ENCODE measurements at places on chromosomes 4 and X. TPM values are rescaled to one million over a fixed set of nuclear protein-coding genes. Genes with fewer than 3 reads are reported as not detected.

Gene UGT2B10
- not detected for total RNA-seq

Gene GABRQ
- total RNA-seq, result 9.6 TPM

Gene TEX13C
- total RNA-seq, result 3.5 TPM

Gene ABCG2
- total RNA-seq, result 9.5 TPM

Gene AMOT
- 22.5 TPM for total RNA-seq

Gene OTC
- 0.39 TPM for total RNA-seq

Gene ASMT
- total RNA-seq, result 0.55 TPM

Gene SRPX
- 11.3 TPM for total RNA-seq

Gene GPR78
- total RNA-seq, result 0.99 TPM

Gene ESX1
- 41.7 TPM for total RNA-seq

Gene SHISA3
- 0.81 TPM for total RNA-seq

Gene GLRA3
- 1.2 TPM for total RNA-seq

Gene RHOXF2B
- 6.1 TPM for total RNA-seq

Gene EDA2R
- 4.0 TPM for total RNA-seq

Gene MAML3
- 21.2 TPM for total RNA-seq

Gene EDA
- total RNA-seq, result 4.3 TPM

Gene UGT8
- total RNA-seq, result 6.9 TPM

Gene C4orf46
- total RNA-seq, result 20.2 TPM

Gene STATH
- total RNA-seq, result not detected

Gene TMSB15C
- total RNA-seq, result 2.7 TPM

Gene PHEX
- total RNA-seq, result 0.31 TPM

Gene TMEM150C
- 7.2 TPM for total RNA-seq

Gene ARX
- total RNA-seq, result 13.4 TPM

Gene IQCM
- 7.4 TPM for total RNA-seq

Gene ZNF711
- total RNA-seq, result 154 TPM

Gene PDHA2
- total RNA-seq, result 28.1 TPM

Gene NALF2
- total RNA-seq, result 4.1 TPM

Gene CCNB3
- total RNA-seq, result 15.4 TPM

Gene ZCCHC12
- total RNA-seq, result 0.31 TPM

Gene BRCC3
- total RNA-seq, result 2.8 TPM

Gene PCDH18
- 23.3 TPM for total RNA-seq

Gene PCYT1B
- 15.5 TPM for total RNA-seq

Gene HTN3
- total RNA-seq, result not detected
